Panc1 (cell line): ENCODE measurements at places on chromosomes 16 and 17. TPM values are rescaled to one million over a fixed set of nuclear protein-coding genes. Genes with fewer than 3 reads are reported as not detected.

Gene VTN
- total RNA-seq = 2.3 TPM

Gene GEMIN4
- total RNA-seq = 34.9 TPM

Gene TMEM235
- not detected for total RNA-seq

GRCh38 chr16:72744076-72744793 lies 303.7 kb downstream of the ZFHX3 start:
- DNase-seq = no peak

DNA sequence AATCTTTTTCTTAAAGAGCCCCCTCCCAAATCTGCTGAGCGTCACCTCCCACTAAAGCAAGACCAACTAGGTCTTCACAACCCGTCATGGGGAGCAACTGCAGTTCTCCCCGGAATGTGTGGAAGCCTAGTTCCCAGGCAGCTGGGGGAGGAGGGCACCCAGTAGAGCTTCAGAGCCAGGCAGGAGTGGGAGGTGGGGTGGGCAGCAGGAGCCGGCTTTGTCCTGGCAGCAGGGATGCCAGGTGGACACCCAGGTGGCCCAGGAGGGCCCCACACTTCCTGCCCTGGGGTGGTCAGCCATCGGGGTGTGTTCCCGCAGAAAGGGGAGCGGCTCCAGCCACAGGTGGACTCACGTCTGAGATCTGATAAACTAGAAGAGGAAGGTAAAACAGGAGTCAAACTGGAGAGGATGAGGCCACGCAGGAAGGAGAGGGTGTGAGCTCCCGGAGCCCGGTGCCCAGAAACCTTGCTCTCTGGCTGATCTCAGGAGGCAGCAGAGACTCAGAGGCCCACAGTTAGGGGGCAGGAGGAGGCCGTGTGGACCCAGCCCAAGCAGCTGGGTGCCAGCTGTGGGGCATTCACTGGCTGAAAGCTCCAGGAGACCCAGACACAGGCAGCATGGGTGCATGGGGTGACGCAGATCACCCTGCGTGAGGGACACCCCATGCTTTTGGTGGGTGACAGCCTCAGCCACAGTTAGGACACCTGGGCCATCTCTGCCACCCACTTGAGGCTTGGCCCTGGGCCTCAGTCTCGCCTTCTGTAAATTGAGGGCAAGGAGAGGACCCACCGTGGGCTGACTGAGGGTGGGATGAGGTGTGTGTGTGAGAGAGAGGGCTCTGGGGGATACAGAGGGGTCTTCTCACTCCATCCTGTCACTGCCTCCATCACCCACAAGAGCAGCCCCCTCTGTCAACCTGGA lies 260.8 kb upstream of the TNRC6C start:
- DNase-seq = no peak
